ENCODE measurements at places on chromosomes 2 and 18. TPM values are rescaled to one million over a fixed set of nuclear protein-coding genes. Genes with fewer than 3 reads are reported as not detected.

- DNase-seq: no peak
Observed at GRCh38 chr18:74234326-74235171, 57.2 kb downstream of the CYB5A start.

GRCh38 chr2:47485751-47486300 is 82.9 kb downstream of the MSH2 start:
- no peak for DNase-seq

DNA sequence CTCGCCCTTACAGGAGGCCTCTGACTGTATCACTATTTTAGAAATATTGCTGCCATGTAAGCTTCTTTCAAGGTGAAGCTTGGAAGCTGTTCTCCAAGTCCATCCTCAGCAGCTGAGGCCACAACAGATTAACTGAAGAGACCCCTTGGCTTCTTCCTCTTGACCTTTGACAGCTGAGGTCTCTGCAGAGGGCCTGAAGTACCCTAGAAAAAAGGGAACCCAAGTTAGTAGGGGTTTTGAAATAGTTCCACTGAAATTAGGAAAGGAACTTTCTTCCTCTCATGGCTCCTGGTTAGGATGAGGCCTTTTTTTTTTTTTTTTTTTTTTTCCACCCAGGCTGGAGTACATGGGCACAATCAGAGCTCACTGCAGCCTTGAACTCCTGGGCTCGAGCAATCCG is 15.5 kb upstream of the IHH start:
- DNase-seq: no peak

- no peak for DNase-seq
Observed at GRCh38 chr2:33634261-33634910, 35.3 kb upstream of the FAM98A start.

GRCh38 chr2:11697103-11697871 is 27.3 kb upstream of the NTSR2 start:
- DNase-seq: no peak

The MAP3K20 gene
- total RNA-seq: 19.0 TPM

The STPG4 gene
- total RNA-seq: 0.33 TPM

DNA sequence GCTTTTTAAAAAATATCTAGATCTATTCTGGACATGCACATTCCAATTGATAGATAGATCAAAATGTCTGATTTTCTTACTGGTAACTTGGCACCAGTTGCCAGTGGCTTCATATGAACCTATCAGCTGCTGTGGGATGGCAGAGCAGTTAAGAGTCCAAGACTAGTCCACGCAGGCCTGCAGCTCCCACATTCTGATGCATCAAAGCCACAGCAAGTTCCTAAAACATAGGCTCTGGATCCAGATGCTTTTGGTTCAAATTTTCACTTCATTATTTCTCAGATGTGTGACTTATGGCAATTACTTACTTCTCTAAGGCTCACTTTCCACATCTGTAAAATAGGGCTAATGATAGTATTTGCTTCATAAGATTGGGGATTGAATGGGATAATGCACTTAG is 48.0 kb upstream of the CYP1B1 start:
- DNase-seq: no peak

DNA sequence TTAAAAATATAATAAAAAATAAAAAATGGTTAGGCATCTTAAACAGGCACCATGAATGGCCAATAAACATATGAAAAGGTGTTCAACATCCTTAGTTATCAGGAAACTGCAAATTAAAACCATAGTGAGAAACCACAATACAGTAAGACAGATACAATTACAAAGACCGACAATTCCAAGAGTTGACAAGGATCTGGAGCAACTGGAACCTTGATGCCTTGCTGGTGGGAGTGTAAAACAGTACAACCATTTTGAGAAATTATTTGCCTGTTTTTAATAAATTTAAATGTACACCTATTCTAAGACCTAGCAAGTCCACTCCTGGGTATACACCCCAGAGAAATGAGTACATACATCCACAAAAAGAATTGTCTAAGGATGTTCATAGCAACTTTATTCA is 49.1 kb downstream of the NGEF start:
- no peak for DNase-seq
